Spleen (tissue), 13 donors: ENCODE measurements at places on chromosomes 2 and 18. TPM values are rescaled to one million over a fixed set of nuclear protein-coding genes. Genes with fewer than 3 reads are reported as not detected.
A peak's percentile ranks its signal among the peaks of the same experiment; 100 is the strongest.

DNA sequence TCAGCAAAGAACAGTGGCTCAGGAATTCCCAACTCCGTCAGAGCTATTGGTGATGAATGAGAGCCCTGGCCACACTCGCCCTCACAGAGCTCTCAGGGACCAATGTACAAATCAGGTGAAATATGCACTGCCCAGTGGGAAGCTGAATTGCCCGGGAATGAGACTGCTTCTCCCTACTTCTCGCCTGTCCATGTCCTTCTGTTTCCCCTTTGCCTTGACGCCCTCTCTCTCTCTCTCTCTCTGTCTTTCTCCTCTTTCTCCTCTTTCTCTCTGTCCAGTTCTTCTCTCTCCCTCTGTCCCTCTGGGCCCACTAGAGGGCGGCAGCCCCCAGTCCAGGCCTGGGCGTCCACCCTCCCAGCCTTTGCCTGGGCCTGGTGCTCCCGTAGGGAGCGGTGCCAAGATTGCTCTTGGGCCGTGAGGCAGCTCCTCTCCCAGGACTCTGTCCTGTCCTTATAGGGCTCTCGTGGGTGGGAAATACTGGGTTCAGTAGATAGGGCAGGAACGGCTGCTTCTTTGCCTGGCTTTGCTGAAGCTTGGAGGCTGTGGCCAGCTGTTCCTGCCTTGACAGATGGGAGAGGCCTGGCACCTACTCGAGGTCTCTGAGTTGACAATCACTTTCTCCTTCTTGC lies 28.4 kb upstream of the PUM2 start:
- no peak overlapping the region for H3K4me3 ChIP-seq
- no peaks in the 10 kb centered on the region for H3K27me3 ChIP-seq
- DNase-seq, result peak; percentile 85

- no peak overlapping the region for H3K27ac ChIP-seq
- DNase-seq, result no peak
- H3K4me1 ChIP-seq, result no peaks in the 10 kb centered on the region
Observed at GRCh38 chr2:187783446-187783845, 229.2 kb upstream of the TFPI start.

DNA sequence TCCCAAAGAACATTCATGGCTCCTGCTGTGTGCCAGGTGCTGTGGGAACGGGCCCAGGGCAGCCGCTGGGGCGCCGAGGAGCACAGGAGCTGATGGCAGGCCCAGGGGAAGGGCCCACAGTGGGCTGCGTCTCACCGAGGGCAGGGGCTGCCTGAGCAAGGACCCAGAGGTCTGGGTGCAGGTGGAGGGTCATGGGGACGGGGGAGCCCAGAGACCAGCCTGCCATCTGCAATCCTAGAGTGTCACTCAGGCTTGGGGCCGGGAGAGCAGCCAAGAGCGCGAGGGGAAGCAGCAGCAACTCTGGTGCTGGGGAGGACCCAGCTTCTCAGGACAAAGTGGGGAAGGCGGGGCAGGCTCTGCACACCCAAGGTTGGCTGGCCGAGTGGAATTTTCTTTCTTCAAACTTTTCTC lies 207.4 kb downstream of the HDAC4 start:
- no peak overlapping the region for H3K4me3 ChIP-seq
- DNase-seq, result no peak
- peaks cover 16% of the 10 kb centered on the region for H3K4me1 ChIP-seq
- H3K36me3 ChIP-seq, result peaks cover 30% of the 10 kb centered on the region
- H3K27ac ChIP-seq, result no peak overlapping the region
- no peaks in the 10 kb centered on the region for H3K27me3 ChIP-seq

DNA sequence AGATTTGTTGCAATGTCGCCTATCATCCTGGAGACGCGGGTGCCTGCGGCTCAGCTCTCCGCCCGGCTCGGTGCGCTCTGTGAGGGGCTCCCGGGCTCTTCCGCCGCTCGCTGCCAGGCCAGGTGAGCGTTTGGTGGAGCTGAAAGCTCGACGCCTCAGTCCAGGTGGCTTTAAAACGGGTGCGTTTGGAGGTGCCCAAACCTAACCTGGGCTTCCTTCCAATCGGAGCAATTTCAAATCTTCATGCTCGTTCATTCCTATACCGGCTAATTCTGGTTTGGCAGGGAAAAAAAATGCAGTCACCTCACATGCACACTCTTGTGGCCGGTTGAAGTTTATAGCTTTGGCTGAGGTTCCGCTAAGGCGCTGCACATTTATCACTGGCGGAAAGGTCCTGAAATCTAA lies at the start of gene SLC16A14:
Gene SLC16A14 (minus strand): TSS at position 274 of the 405 bp plus-strand sequence. CDS start 9,572 bp downstream, outside the sequence.
- H3K4me3 ChIP-seq, result peak within 1 kb of the TSS; percentile 95
- peak within 1 kb of the TSS; percentile 82 for H3K27ac ChIP-seq
- peaks cover 7% of the 10 kb centered on the region for H3K27me3 ChIP-seq
- no peaks in the 10 kb centered on the region for H3K36me3 ChIP-seq
- peaks cover 3% of the 10 kb centered on the region for H3K4me1 ChIP-seq
- no peak for DNase-seq

- H3K27me3 ChIP-seq, result peaks cover 14% of the 10 kb centered on the region
- no peak overlapping the region for H3K27ac ChIP-seq
- no peak for DNase-seq
- H3K4me3 ChIP-seq, result peak overlapping the region; percentile 0
- no peaks in the 10 kb centered on the region for H3K36me3 ChIP-seq
Observed at GRCh38 chr2:8455236-8456150, 226.4 kb upstream of the ID2 start.

- no peak overlapping the region for H3K27ac ChIP-seq
- H3K27me3 ChIP-seq, result no peaks in the 10 kb centered on the region
- DNase-seq, result no peak
- no peak overlapping the region for H3K4me3 ChIP-seq
Observed at GRCh38 chr18:58280191-58280590, 236.2 kb downstream of the NEDD4L start.

- DNase-seq, result no peak
- no peak overlapping the region for H3K27ac ChIP-seq
- no peaks in the 10 kb centered on the region for H3K27me3 ChIP-seq
- H3K4me1 ChIP-seq, result no peaks in the 10 kb centered on the region
- no peaks in the 10 kb centered on the region for H3K36me3 ChIP-seq
Observed at GRCh38 chr18:28793901-28794300, 617.0 kb upstream of the CDH2 start.

DNA sequence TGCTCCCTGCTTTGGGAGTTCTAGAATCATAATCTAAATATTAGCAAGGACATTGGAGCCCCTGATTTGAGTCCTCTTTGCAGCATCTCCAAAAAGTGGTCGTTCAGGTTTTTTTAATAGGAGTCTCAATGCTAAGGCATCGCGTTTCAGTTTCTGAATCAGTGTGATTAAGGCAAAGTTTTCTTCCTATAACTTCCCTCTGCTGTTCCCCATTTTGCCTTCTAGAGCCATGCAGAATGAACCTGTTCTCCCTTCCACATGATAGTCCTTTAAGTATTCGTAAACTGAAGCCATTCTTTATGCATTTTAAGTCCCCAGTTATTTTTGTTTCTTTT lies 159.5 kb downstream of the PTGR3 start:
- no peaks in the 10 kb centered on the region for H3K4me1 ChIP-seq
- no peak overlapping the region for H3K27ac ChIP-seq
- no peaks in the 10 kb centered on the region for H3K27me3 ChIP-seq
- no peak overlapping the region for H3K4me3 ChIP-seq

GRCh38 chr2:141029428-141030078 lies 1101.3 kb downstream of the LRP1B start:
- H3K27me3 ChIP-seq, result no peaks in the 10 kb centered on the region
- DNase-seq, result no peak
- H3K36me3 ChIP-seq, result no peaks in the 10 kb centered on the region
- H3K27ac ChIP-seq, result no peak overlapping the region

DNA sequence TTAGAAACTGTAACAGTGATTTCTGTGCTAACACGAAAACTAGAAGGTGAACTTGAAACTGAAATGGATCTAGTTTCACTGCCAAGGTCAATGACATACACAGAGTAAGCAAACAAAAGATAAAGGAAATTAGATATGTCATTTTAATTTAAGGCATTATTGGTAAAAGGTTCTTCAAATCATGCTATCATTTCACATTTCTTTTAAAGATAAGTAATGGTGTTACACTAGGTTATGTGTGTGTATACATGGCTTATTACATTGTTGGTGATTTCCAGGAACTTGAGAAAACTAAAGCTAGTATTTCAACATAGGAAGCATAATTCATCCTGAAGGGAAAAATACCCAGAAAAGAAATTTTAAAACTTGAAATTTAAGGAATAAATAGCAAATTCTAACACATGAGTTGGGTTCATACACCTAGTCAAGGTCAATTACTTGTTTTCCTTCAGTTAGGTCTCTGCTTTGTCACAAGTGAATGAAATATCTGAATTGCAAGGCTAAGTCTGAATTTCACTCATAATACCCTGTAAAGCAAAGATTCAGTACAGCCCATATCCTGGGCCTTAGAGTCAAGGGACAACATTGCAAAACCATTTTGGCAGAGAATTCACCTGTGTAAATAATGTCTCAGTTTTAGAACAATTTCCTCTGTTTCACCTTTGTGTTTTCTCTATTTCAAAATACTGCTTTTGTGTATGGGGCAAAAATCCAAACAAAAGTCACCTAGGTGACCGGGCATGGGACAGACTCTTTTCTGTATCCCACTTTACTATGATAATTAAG lies 141.6 kb downstream of the SRBD1 start:
- H3K27ac ChIP-seq, result no peak overlapping the region
- DNase-seq, result no peak
- H3K36me3 ChIP-seq, result no peaks in the 10 kb centered on the region
- H3K4me3 ChIP-seq, result no peak overlapping the region
- H3K4me1 ChIP-seq, result peaks cover 11% of the 10 kb centered on the region

GRCh38 chr2:233270366-233270765 lies 18.9 kb downstream of the ATG16L1 start:
- no peak overlapping the region for H3K4me3 ChIP-seq
- H3K4me1 ChIP-seq, result peaks cover 50% of the 10 kb centered on the region
- H3K36me3 ChIP-seq, result peaks cover 46% of the 10 kb centered on the region
- peak overlapping the region; percentile 90 for H3K27ac ChIP-seq
- no peaks in the 10 kb centered on the region for H3K27me3 ChIP-seq

DNA sequence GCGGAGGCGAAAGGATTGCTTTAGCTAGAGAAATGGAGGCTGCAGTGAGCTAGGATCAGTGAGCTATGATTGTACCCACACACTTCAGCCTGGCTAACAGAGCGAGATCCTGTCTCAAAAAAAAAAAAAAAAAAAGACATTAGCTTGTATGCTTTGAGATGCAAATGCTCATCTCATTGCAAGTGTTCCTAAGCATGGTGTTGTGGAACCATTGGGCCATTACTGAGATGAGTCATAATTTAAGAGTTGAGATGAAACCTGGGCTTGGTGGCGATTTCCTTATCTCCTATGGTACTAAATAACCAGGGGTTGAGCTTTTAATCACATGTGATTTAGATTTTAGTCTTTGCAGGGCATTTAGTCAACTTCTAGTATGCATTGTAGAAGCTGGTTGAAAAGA lies 2.2 kb downstream of the PLEKHA3 start:
- H3K36me3 ChIP-seq, result no peaks in the 10 kb centered on the region
- DNase-seq, result no peak
- no peak overlapping the region for H3K27ac ChIP-seq
- peaks cover 38% of the 10 kb centered on the region for H3K4me1 ChIP-seq

DNA sequence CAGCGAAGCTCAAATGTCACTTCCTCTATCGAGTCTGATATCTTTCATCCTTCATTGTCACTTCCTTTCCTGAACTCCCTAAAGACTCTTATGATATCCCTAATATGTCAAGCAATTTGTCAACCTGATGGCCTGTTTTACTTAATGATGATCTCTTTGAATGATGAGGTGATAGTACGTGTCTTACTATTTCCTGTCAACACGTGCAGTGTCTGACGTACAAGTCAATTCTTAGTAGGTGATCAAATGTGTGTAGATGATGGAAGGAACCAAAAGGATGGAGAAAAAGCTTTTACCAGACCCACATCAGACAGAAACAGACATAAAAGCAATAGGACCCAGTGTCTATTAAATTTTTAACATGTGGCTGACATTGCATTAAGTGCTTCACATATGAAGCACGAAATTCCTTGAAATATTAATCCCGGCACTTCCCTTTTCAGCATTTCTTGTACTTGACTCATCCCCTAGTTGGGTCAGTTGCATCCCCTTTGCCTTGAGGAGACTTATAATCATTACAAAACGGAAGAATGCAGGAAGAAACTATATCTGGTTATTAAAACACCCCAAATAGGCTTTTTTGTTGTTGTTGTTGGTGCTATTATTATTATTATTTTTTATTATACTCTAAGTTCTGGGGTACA lies 108.6 kb upstream of the NYAP2 start:
- no peak for DNase-seq
- H3K27ac ChIP-seq, result no peak overlapping the region
- no peaks in the 10 kb centered on the region for H3K36me3 ChIP-seq
- H3K27me3 ChIP-seq, result no peaks in the 10 kb centered on the region
- H3K4me1 ChIP-seq, result no peaks in the 10 kb centered on the region

DNA sequence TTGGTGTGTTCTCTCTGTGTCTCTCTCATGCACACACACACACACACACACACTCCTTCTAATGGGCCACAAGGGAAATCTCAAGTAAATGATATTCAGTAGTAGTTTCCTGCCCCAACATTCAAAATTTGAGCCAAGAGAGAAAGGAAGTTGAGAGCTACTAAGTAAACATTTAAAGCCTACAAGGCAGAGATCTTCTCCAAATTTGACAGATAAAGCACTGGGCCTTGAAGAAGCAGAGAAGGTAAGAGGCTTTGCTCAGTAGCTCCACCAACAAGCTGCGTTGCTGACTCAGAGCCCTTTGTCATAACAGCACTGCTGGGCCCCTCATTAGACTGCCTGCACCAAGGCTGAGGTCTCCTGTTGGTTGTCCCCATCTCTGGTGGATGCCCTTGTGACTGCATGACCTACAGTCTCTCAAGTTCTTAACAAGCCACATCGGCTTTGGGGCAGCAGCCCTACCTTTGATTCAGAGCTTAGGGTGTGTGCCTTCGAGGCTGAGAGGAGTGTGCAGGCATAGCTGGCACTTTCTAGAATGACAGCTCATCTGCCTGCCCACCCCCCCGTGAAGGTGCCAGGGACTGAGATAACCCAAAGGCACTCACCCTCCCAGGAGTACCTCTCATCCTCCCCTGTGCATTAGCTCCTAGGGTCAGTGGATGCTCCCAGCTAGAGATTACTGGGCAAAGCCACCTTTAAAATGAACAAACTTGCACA lies 32.3 kb upstream of the NEB start:
- peak; percentile 75 for DNase-seq
- H3K36me3 ChIP-seq, result no peaks in the 10 kb centered on the region
- H3K4me1 ChIP-seq, result peaks cover 3% of the 10 kb centered on the region
- H3K4me3 ChIP-seq, result no peak overlapping the region
- no peaks in the 10 kb centered on the region for H3K27me3 ChIP-seq

GRCh38 chr2:156380117-156380645 lies 47.7 kb upstream of the NR4A2 start:
- no peak for DNase-seq
- H3K4me3 ChIP-seq, result no peak overlapping the region
- H3K36me3 ChIP-seq, result no peaks in the 10 kb centered on the region
- no peak overlapping the region for H3K27ac ChIP-seq

GRCh38 chr2:157927155-157927554 lies 51.0 kb upstream of the ACVR1 start:
- no peaks in the 10 kb centered on the region for H3K4me1 ChIP-seq
- no peaks in the 10 kb centered on the region for H3K27me3 ChIP-seq

PMAIP1 gene
- 3.1 TPM for total RNA-seq

ATG4B gene
- total RNA-seq, result 87.4 TPM

HJURP gene
- total RNA-seq, result 7.4 TPM

CRACDL gene
- 2.1 TPM for total RNA-seq

ARHGAP28 gene
- 58.5 TPM for total RNA-seq

FSHR gene
- total RNA-seq, result not detected

LRRC30 gene
- total RNA-seq, result not detected

NT5C1B gene
- not detected for total RNA-seq

CPO gene
- total RNA-seq, result not detected

GPR45 gene
- total RNA-seq, result not detected
